Aorta (tissue), 5 donors: ENCODE measurements at places on chromosomes 2 and 18.

DNA sequence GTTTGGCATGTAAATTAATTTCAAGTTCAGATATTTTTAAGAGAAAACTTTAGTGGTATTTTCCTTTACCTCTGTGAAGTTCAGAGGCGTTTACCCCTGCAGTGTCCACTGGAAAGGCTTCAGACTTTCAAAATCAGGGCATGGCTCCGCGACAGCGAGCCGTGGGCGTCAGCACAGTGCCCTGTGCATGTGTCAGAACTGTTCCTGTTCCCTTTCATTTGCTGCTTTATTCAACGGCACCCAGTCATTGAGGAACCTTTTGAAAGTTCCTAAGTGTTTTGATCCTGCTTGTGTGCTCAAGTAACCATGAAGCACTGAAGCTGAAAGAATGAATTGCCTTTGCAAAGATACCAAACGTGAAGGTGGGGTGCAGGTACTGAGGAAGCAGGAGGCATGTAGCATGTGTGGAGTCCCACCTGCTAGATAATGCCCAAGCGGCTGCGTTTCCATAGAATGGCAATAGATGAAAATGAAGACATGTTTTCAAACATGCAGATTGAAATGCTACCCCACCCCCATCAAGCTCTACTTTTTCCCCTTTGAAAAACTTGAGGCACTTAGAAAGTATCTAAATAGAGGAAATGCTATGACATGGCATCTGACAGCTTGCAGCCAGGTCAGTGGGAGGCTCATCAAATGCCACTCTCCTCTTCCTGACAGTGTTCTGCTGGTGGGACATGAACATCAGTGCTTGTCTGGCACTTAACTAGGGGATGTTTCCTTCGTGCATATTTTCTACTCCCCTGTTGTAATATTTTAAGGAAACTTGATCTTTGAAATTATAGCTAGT, 148.6 kb downstream of the ZNF236 start:
- DNase-seq, result no peak

DNA sequence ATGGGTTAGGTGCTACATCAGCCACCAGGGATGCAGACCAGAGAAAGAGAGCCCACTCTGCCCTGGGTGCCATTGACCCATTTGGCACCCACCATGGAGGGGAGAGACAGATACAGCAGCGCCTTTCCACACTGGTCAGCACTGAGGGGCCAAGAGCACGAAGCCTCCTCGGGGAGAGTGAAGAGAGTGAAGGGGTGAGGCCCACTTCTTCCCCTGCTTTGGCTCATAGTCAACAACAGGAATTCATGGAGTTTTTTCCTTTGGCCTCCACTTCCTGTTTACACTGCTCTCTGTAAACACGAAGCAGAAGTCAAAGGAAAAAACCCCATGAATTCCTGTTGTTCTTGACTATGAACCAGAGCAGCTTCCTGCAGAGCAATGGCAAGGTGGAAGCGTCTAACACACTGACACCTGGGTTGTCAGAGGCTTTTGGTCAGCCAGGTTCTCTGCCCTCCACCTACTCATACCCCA, 80.0 kb downstream of the CCDC93 start:
- DNase-seq, result no peak

- no peak for DNase-seq
Measured at GRCh38 chr18:71105078-71105819, 816.4 kb downstream of the SOCS6 start.

GRCh38 chr2:130870779-130871178, 34.1 kb downstream of the ARHGEF4 start:
- peak; percentile 51 for DNase-seq

GRCh38 chr2:157433394-157433793, 10.5 kb downstream of the CYTIP start:
- no peak for DNase-seq

GRCh38 chr18:51150113-51150700, 47.3 kb downstream of the MEX3C start:
- no peak for DNase-seq

- no peak for DNase-seq
Measured at GRCh38 chr2:151973901-151974199, 125.0 kb downstream of the CACNB4 start.

DNA sequence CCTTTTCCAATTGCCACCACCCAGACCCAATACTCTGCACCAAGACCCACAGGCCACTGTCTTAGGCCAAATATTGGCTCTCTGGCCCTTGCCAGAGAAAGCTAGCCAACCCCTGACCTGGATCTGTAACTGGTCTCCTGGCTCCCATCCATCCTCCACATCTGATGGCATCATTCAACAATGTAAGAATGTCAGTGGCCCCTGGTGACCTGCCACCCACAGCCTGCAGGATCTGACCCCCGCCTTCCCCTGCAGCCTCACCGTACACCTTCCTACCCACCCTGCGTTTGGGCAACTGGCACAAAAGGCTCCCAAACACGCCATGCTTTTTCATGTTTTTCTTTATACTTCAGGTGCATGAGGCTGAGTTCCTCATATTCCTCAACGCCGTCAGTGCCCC, 60.0 kb upstream of the ASAP2 start:
- no peak for DNase-seq
